ENCODE measurements at places on chromosomes 13 and 19.
A peak's percentile ranks its signal among the peaks of the same experiment; 100 is the strongest.

GRCh38 chr13:30154531-30154930, 152.8 kb downstream of the KATNAL1 start:
- H3K36me3 ChIP-seq: peaks cover 4% of the 10 kb centered on the region
- H3K4me1 ChIP-seq: peaks cover 19% of the 10 kb centered on the region
- DNase-seq: no peak
- no peak overlapping the region for H3K4me3 ChIP-seq

DNA sequence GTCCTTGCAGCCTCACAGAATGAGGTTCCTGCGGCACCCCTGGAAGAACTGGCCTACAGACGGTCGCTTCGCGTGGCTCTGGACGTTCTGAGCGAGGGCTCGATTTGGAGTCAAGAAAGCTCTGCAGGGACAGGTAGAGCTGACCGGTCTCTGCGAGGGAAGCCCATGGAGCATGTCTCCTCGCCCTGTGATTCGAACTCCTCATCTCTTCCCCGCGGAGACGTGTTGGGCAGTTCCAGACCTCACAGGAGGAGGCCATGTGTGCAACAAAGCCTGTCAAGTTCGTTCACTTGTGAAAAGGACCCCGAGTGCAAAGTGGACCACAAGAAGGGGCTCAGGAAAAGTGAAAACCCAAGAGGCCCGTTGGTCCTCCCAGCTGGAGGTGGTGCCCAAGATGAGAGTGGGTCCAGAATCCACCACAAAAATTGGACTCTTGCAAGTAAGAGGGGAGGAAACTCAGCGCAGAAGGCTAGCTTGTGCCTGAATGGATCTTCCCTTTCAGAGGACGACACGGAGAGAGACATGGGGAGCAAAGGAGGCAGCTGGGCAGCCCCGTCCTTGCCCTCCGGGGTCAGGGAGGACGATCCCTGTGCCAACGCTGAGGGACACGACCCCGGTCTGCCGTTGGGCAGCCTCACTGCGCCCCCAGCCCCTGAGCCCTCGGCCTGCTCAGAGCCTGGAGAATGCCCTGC, 23.4 kb upstream of the NDUFS7 start:
- no peak overlapping the region for H3K4me3 ChIP-seq
- H3K4me1 ChIP-seq: peaks cover 13% of the 10 kb centered on the region
- H3K27ac ChIP-seq: no peak overlapping the region
- H3K36me3 ChIP-seq: peaks cover 8% of the 10 kb centered on the region
- DNase-seq: no peak

DNA sequence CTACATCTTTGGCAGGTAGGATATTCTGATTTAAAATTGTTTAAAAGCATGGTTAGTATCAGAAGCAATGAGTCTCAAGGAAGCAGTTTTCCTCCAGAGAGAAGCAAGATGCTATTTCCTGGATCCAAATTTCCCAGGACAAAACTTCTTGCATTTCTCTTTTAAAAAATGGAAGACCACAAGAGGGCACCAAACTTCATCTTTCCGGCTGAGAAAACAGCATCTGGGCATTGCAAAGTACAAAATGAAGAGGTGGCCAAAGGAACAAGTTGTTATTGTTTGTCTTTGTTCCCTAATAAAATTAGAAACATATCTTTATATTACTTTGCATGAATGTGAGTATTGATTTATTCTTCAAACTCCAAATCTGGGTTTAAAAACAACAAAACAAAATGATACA, 60.0 kb upstream of the LRCH1 start:
- H3K27ac ChIP-seq: no peak overlapping the region
- DNase-seq: no peak
- H3K27me3 ChIP-seq: peaks cover 4% of the 10 kb centered on the region
- H3K4me1 ChIP-seq: no peaks in the 10 kb centered on the region
- no peak overlapping the region for H3K4me3 ChIP-seq

- peaks cover 44% of the 10 kb centered on the region for H3K27me3 ChIP-seq
- no peaks in the 10 kb centered on the region for H3K36me3 ChIP-seq
- H3K4me1 ChIP-seq: no peaks in the 10 kb centered on the region
These were observed 25.9 kb upstream of the SPACA7 start for GRCh38 chr13:112350300-112350699.

- H3K4me1 ChIP-seq: no peaks in the 10 kb centered on the region
- no peaks in the 10 kb centered on the region for H3K36me3 ChIP-seq
- no peak for DNase-seq
- no peaks in the 10 kb centered on the region for H3K27me3 ChIP-seq
These were observed 71.4 kb upstream of the CLDN10 start for GRCh38 chr13:95480791-95481780.

GRCh38 chr13:60509601-60510386, 112.8 kb downstream of the TDRD3 start:
- H3K4me1 ChIP-seq: no peaks in the 10 kb centered on the region
- H3K36me3 ChIP-seq: peaks cover 18% of the 10 kb centered on the region
- H3K27me3 ChIP-seq: no peaks in the 10 kb centered on the region
- no peak overlapping the region for H3K4me3 ChIP-seq
- DNase-seq: no peak
- H3K27ac ChIP-seq: no peak overlapping the region

DNA sequence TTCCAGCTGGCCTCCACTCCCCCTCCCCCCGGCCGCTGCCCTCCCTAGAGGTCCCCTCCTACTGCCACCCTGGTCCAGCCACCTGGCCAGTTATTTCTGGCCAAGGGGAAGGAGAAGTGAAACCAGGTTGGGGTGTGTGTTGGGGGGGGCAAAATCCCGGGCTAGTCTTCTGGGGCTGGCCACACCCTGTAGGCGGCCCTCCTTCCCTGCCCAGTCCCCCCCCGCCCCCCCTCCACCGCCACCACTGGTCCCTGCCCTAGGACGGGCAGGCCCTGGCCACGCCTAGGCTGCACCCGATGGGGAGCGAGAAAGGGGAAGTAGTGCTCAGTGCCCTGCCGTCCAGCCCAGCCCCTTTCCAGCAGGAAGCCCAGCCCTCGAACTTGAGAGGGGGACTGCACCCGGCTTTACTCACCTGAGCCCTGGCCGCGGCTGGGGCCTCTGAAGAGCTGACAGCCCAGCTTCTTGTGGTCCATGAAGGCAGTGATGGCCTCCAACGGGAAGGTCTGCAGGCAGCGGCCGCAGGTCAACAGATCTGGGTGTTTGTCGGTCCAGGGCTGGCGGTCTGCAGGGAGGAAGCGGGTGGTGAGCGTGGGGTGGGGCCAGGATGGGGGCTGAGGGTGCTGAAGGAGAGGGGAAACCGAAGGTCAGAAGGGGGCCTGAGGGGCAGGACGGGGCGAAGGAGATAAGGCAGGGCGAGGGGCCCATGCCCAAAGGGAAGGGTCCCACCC, 813 bp downstream of the ZNF296 start:
- H3K4me1 ChIP-seq: peaks cover 52% of the 10 kb centered on the region
- H3K4me3 ChIP-seq: peak overlapping the region; percentile 51
- H3K27me3 ChIP-seq: no peaks in the 10 kb centered on the region
- DNase-seq: no peak
- peak overlapping the region; percentile 58 for H3K27ac ChIP-seq

- H3K4me1 ChIP-seq: no peaks in the 10 kb centered on the region
- H3K36me3 ChIP-seq: no peaks in the 10 kb centered on the region
- H3K27me3 ChIP-seq: no peaks in the 10 kb centered on the region
- no peak for DNase-seq
These were observed 93.4 kb downstream of the ABCC4 start for GRCh38 chr13:95207769-95208366.

- peak; percentile 66 for DNase-seq
- no peaks in the 10 kb centered on the region for H3K27me3 ChIP-seq
- peaks cover 9% of the 10 kb centered on the region for H3K36me3 ChIP-seq
- peak overlapping the region; percentile 86 for H3K27ac ChIP-seq
- no peak overlapping the region for H3K4me3 ChIP-seq
These were observed 107.5 kb downstream of the KLF12 start for GRCh38 chr13:74026753-74027152.

GRCh38 chr13:111620166-111620565, 299.7 kb downstream of the TEX29 start:
- no peaks in the 10 kb centered on the region for H3K4me1 ChIP-seq
- DNase-seq: no peak
- H3K27me3 ChIP-seq: no peaks in the 10 kb centered on the region
- H3K4me3 ChIP-seq: no peak overlapping the region

DNA sequence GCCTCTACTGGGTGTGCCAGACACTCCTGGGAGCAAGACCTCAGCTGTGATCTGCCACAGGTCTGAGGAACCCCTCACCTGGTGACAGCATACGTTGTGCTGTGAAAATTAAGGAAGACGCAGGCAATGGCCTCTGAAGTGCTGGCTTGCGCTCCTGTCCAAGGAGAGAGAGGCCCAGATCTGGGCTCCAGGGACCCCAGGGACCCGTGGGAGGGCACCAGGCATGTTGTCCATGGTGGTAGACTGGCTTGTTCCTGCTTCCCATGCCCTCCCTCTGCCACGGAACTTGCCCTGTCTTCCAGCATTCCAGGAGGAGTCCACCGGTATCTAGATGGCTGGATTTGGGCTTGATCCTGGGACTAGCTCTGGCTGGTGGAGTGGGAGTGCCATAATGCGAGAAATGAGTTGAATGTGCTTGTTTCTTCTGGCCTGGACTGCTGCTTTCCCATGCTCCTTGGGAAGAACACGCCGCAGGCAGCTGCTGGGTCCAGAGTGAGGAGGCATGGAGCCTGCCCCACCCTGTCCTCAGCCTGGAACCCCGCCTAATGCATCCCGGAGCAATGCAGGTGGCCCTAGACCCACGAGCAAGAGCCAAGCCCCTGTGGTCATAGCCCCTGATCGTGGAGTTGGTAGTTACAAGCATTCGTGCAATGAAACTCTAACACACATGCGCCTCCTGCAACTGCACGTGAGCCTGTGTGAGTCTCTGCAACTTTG, 190.2 kb downstream of the TEX29 start:
- no peak overlapping the region for H3K4me3 ChIP-seq
- H3K27ac ChIP-seq: no peak overlapping the region
- no peak for DNase-seq
- no peaks in the 10 kb centered on the region for H3K36me3 ChIP-seq
- H3K27me3 ChIP-seq: no peaks in the 10 kb centered on the region

DNA sequence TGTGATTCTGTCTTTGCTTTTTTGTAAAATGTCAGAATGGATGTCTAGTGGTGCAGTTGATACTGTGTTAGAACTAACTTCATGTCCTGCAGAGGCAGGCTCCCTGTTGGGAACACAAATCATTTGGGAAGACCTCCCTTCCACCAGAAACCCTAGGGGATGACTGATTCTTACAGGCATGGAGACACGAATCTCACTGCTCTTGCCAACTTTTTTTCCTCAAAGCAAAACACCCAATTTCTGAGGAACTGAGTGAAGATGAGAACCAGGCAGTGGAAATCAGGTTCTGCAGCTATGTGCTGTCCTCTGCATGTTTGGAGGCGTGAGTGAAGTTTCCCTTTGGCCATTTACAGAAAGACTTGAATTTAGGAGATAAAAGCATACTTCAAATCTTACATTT, 87.5 kb upstream of the CSNK1A1L start:
- peaks cover 2% of the 10 kb centered on the region for H3K27me3 ChIP-seq
- H3K36me3 ChIP-seq: no peaks in the 10 kb centered on the region
- no peak for DNase-seq
- no peak overlapping the region for H3K4me3 ChIP-seq

GRCh38 chr13:102945886-102946285, 100.1 kb downstream of the ERCC5 start:
- H3K4me1 ChIP-seq: no peaks in the 10 kb centered on the region
- H3K27me3 ChIP-seq: no peaks in the 10 kb centered on the region
- no peak overlapping the region for H3K4me3 ChIP-seq
- DNase-seq: no peak
- no peak overlapping the region for H3K27ac ChIP-seq
- H3K36me3 ChIP-seq: no peaks in the 10 kb centered on the region

DNA sequence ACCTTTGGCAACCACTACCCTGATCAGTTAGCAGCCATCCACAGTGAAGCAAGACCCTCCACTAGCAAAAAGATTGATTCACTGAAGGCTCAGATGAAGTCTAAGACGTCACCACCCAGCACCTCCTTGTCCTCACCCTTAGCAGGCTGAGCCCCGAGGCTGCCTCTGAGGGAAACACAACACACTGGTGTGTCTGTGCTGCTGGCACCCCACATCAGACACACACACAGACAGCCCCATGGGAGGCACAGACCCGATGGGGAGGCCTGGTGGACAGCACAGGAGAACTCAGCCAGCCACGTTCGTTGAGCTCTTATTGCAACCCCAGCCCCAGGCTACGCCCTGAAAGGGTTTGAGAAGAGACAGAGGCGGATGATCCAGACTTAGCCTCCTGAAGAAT, 94.7 kb downstream of the ZDHHC20 start:
- H3K27me3 ChIP-seq: peaks cover 5% of the 10 kb centered on the region
- H3K36me3 ChIP-seq: no peaks in the 10 kb centered on the region
- no peak for DNase-seq
- no peak overlapping the region for H3K4me3 ChIP-seq
- H3K27ac ChIP-seq: no peak overlapping the region
- H3K4me1 ChIP-seq: peaks cover 13% of the 10 kb centered on the region

DNA sequence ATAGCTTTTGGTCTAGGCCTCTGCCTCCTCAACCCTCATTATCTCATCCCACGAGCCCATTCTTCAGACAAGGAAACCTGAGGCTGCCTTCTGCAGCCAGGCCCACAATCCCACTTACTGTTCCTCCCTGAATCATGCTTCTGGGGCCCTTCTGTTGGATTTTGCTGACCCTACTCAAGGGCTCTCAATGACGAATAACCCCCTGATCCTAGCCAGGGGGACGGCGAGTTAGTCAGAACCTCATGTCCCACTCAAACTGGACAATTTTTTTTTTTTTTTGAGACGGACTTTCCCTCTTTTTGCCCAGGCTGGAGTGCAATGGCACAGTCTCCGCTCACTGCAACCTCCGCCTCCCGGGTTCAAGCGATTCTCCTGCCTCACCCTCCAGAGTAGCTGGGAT, 2.0 kb downstream of the CGB3 start:
- peaks cover 7% of the 10 kb centered on the region for H3K4me1 ChIP-seq
- H3K27me3 ChIP-seq: peaks cover 15% of the 10 kb centered on the region
- no peaks in the 10 kb centered on the region for H3K36me3 ChIP-seq
- no peak overlapping the region for H3K27ac ChIP-seq

DNA sequence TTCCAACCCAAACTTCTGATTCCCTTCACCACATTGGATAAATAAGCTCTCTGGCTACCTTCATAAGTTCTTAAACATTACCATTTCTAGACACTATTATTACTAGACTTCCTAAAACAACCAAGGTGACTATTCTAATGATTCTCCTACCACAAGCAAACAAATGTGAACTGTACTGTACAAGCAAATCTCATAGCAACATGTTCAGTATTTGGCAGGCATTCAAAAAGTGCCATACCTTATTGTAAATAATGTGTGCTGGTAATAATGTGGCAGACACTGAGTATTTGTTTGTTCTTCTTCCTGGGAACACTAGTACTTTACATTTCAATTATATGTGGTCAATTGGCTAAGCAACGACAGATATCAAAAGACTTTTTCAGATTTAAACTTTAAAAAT, 986.0 kb upstream of the SPRY2 start:
- no peaks in the 10 kb centered on the region for H3K4me1 ChIP-seq
- no peaks in the 10 kb centered on the region for H3K36me3 ChIP-seq
- no peak overlapping the region for H3K4me3 ChIP-seq
- H3K27ac ChIP-seq: no peak overlapping the region
- no peak for DNase-seq

All from T-cell (primary cell).